Ecto neural progenitor cell (in vitro differentiated cells): ENCODE measurements at places on chromosomes 6 and 20.

DNA sequence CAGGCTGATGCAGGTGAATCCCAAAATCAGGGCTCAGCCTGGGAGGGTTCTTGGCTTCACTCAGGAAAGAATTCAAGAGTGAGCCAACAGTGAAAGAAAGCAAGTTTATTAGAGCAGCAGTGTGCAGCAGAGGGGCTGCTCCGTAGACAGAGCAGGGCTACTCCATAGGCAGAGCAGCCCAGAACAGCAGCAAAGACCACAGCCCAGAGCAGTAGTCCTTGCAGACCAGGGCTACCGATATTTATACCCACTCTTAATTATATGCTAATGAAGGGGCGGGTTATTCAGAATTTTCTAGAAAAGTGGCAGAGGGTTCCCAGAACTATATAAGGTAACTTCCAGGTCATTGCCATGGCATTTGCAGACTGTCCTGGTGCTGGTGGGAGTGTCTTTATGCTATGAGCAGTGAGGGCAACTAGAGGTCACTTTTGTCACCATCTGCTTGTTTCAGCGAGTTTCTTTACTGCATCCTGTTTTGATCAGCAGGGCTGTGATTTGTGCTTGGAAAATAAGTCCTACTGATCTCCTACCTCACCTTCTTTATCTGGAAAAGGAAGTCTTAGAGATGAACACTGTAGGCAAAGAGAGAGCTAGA lies 39.8 kb upstream of the PTPN1 start:
- no peak for DNase-seq

GRCh38 chr6:169571123-169571962 lies 130.5 kb downstream of the WDR27 start:
- DNase-seq = no peak

DNA sequence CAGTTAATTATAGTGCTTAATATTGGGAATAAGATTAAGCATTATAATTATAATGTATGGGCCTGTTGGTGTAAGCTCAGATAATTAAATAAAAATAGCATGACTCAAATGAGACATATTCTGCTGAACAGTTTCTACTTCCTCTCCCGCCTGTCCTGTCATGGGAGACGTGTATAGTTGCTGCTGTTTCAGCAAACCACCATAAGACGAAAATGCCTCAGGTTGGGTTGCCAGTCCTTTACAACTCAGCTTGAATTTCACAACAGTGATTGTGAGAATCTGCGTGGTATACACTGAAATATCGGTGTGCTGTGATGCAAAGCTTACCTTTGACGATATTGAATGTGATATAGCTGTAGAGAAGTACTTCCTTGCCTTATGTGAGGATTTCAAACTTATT lies 99.5 kb downstream of the POPDC3 start:
- no peak for DNase-seq

- DNase-seq = no peak
These were observed 609.3 kb downstream of the COL12A1 start for GRCh38 chr6:74596588-74596987.

DNA sequence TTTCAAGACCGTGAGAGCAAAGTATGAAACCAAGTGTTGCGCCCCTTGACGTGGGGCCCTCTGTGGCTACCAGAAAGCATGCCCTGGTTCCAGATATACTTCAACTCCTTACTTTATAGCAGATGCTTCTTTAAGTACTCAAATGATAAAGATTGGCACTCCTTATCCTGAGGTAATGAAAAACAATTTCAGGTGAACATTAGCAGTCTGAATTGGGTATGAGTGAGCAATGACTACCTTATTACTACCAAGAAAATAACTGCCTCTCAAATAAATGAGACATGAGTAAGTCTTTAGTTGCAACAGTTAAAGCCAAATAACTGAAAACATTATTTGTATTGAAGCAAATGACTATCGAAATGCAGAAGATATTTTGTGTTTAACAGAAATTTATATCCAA lies 408.7 kb downstream of the MMUT start:
- no peak for DNase-seq

GRCh38 chr20:25252686-25253421 lies 5.0 kb downstream of the PYGB start:
- no peak for DNase-seq

DNA sequence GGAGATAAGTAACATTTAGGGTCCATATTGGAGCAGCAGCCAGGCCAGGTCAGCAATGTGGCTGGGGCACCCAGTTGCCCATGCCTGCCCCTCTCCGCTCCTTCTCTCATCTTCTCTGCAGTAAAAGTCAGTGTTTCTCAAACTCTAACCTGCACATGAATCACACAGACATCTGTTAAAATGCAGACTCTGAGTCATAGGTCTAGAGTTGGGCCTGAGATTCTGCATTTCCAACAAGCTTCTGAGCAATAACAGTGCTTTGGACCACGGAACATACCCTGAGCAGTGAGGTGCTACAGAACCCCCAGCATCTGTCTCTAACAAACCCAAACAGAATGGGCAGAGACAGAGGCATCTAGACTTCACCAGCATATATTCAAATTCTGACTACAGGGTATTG lies 10.1 kb downstream of the PHF10 start:
- no peak for DNase-seq

DNA sequence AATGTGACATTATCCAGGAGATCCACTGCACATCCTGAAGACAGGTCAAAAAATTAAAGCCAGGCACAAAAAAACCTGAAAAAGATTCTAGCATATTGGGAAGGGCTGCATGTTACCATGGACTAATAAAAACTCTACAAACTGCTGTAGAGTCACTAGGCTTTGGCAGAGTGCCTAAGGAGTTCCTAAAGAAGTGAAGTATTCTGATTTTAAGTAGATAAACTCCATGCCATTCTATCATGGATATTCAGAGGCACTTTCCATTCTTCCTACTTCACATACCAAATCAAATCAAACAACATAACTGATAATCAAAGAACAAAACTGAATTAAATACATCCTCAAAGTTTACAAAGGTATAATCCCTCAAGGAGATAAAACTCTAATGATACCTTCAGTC lies 3.0 kb upstream of the MBOAT1 start:
- DNase-seq = no peak

GRCh38 chr6:169365567-169366257 lies 112.1 kb upstream of the THBS2 start:
- DNase-seq = no peak

GRCh38 chr20:22556565-22557056 lies 27.8 kb downstream of the FOXA2 start:
- DNase-seq = no peak

DNA sequence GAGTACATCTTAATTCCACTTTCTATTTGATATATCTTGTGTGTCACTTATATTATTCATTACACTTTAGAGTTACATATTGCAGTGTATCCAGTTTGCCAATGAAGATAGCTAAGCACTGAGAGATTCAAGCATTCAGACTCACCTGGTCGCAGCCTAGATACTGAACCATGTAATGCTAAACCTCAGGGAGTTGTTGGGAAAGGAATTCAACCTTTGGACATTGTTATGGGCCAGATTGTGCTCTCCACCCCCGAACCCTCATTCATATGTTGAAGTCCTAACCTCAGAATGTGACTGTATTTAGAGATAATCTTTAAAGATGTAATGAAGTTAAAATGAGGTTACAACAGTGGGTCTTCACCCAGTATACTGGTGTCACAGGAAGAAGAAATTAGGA lies 13.8 kb upstream of the KIF16B start:
- no peak for DNase-seq

DNA sequence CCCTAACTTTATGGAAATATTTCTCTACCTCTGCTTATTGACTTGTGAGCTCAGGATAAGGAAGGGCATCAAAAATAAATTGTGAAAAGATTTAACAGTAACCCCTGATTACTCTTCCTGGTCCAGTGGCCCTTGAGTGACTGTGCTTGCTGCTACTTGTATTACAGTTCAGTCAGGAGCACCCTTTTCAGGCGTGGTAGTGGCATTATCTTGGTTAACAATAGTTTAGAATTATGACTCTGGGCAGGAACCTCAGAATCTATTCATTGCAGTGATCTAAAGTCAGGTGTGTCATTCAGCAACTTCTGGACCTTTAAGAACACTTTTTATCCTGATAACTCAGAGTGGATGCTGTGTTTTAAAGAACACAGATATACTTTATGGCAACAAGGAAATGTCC lies 43.4 kb downstream of the FAM135A start:
- DNase-seq = no peak

GRCh38 chr6:129685662-129686031 lies 24.3 kb downstream of the ARHGAP18 start:
- no peak for DNase-seq

DNA sequence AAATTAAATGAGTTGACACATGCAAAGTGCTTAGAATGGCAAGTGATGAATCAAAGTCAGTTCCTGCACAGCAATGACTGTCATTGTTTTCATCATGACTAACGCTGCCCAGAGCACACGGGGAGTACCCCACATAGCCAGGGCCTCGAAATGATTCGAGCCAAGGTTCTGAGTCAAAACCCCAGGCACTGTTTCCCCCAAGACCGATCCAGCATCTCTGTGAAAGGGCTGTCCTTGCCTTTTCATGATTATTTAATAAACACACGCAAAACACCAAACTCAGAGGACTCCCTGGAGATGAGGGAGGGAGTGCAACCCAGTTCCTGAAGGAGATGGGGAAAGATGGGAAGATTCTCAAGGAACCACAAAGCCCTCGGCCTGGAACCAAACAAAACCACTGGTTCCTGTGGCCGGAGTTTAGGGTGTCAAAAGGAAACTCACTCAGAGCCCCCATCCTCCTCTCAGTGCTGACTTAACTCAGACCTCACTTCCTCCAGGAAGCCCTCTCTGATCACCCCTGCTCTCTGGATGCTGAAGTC lies 3.8 kb downstream of the PREX1 start:
- no peak for DNase-seq

DNA sequence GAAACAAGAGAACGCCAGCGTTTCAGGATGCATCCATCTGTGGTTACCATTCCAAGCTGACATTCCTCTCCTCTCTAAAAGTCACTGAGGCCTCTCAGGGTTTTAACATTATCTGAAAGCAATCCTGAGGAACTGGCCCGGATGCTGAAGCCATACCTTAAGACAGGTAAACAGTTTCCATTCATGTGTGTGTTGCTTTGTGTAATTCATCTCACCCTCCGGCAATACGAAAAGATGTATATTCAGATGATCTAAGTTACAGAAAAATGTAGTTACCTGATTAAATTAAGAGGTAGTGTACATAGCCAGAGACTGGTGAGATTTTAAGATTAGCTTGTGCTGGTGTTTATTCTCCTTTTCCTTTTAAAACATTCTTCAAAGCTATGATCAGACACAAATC lies 68.4 kb upstream of the BACH2 start:
- no peak for DNase-seq

- no peak for DNase-seq
These were observed 30.9 kb downstream of the SLC2A12 start for GRCh38 chr6:134021396-134022122.

DNA sequence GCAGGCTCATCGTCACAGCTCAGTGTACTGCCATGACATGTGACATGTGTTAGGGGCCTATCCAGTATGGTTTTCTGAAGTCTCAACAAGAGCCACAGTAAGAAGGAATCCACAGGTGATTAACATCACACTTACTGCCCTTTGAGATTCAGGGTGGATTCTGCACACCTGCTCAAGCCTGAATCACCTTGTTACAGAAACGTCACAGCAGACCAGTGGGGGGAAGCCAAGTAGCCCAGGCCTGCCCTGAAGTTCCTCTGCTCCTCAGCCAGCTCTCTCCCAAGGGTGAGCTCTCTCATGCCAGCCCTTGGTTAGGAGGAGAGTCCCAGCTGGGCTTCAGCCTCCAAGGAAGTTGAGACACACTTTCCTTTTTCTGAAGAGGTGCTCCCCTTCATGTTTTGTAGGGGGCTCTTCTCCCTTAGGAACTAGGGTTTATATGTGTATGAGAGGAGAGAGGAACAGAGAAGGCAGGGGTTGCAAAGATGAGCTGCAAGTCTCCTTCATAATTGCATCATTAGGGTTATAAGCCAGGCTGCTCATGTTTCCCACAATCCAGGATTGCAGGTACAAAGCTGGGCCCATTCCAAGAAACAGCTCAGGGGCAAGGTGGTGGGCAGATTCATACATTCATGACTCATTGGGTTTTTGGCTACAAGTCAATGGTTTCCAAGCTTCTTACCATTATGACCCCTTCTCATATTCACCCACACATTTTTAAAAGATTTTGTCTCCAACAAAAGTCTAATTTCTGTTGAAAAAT lies 11.6 kb downstream of the GSS start:
- DNase-seq = no peak

DNA sequence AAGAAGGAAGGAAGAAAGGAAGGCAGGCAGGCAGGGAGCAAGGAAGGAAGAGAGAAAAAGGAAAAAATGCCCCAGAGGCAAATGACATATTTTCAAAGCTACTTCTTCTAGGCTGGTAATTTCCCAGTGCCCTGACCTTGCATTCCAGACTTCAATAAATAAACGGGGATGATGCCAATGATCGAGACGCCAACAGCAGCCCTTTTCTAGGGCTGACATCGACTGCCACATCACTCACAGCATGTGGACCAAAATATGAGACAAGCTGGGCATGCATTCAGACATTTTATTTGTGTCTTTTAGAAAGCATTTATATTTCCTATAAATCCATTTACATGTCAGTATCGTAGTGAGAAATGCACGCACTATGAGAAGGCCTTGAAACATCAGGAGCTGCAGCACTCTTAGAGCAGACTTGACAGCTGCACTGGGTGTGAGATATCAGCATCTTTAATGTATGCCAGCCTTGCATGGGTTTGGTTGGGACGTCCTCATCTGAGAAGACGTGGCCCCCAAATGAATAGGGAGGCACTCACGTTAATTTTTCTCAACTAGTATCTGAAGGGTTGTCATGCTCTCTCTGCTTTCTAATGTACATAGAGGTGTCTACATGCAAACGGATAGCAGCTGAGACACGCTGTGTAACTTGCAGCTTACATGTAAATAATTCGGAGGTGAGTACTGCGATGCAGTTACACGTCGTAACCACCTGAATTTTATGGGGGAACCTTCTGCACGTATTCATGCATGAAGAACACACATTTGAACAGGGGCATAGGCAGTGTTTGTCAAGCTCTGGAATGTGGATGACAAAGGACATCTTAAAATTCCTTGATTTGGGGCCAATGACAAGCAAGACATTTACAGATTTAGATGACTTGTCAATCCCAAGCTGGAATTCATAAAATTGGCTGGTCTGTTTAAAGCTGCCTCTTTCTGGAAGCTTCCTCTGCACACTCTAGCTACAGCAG lies 149.1 kb upstream of the AGPAT4 start:
- DNase-seq = no peak

DNA sequence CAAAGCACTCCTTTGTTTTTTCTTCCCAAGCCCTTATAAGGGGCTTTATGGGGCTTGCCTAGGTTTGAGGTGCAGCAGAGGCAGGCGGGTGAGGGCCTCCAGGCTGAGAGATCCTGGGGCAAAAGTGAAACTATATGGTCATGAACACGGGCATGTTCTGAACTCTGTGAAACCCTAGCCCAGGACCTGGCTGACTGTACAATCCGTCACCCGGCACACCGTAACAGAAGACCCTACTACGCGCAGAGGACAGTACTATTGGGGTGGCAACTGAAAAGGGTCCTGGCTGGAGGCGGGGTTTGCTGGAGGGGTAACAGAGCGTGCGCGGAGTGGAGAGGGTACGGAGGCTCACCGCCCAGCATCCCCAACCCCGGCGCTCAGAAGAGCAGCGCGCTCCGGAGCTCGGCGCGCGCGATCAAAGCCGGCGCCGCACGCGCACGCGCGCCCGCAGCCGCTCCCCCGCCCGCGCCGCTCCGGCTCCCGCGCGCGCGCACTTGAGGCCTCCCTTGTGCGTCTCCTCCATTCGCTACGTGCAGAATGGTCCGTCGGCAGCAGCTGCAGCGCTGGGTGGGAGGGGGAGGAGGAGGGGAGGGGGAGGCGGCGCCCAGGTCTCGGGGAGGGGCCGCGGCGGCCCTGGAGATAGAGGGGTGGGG lies 54.2 kb downstream of the MRPL14 start:
- peak; percentile 91 for DNase-seq

GRCh38 chr6:136979206-136979605 lies 57.1 kb downstream of the SLC35D3 start:
- no peak for DNase-seq
